Activated T-helper 2 cell treated with anti-CD3 and anti-CD28 coated beads, Interferon-gamma antibody, Interleukin-2, Interleukin-4, amounts not matched to agents 10 μg/mL and 5 μg/mL and 100 μg/mL, durations not matched to agents 14 hours and 24 hours and 36 hours (primary cell): ENCODE measurements at places on chromosomes 13 and 19. TPM values are rescaled to one million over a fixed set of nuclear protein-coding genes. Genes with fewer than 3 reads are reported as not detected.
A peak's percentile ranks its signal among the peaks of the same experiment; 100 is the strongest.

GRCh38 chr13:102817907-102818306 lies 19.0 kb downstream of the BIVM start:
- H3K4me3 ChIP-seq: no peak overlapping the region
- H3K4me1 ChIP-seq: peaks cover 19% of the 10 kb centered on the region
- H3K27me3 ChIP-seq: no peaks in the 10 kb centered on the region

DNA sequence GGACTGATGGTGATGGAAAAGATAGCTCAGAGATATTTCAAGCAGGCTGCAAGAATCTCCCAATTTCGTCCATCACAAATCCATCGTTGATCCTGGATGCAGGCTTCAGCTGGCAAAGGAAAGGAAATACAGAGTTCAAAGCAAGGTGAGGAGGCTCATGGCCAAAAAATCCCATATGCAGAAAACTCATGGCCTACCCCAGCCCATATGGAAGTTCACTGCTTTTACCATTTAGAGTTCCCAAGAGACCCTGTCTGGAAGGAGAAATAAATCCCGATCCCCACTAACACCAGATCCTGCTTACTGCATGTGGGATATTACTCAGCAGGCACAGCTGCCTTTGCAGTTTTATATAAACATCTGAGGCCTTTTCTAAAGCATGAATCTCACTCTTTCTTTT lies 412.9 kb upstream of the SPRY2 start:
- DNase-seq: no peak
- H3K27ac ChIP-seq: no peak overlapping the region
- H3K4me3 ChIP-seq: no peak overlapping the region
- H3K27me3 ChIP-seq: no peaks in the 10 kb centered on the region
- no peaks in the 10 kb centered on the region for H3K36me3 ChIP-seq
- H3K4me1 ChIP-seq: no peaks in the 10 kb centered on the region

GRCh38 chr19:39943586-39943985 lies 9.2 kb upstream of the FCGBP start:
- no peaks in the 10 kb centered on the region for H3K27me3 ChIP-seq
- no peak overlapping the region for H3K4me3 ChIP-seq
- H3K27ac ChIP-seq: peak overlapping the region; percentile 43
- no peak for DNase-seq

DNA sequence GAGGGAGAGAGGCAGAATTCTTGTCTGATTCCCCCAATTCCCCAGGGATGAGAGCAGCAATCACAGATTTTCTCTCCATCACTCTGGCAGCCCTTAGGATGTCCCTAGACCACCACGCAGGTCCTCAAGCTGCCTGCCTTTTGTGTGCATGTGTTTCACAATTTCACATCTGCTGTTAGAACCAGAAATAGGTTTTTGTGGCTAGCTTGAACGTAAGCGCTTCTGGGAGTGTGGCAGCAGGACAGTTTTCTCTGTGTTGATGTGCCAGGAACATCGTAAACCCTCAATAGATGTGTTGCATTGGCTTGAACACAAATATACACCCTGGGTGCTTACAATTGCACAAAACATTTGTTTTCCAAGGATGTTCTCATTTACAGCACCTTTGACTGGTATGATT lies 78.8 kb upstream of the TMTC4 start:
- DNase-seq: no peak
- no peak overlapping the region for H3K4me3 ChIP-seq
- peaks cover 6% of the 10 kb centered on the region for H3K27me3 ChIP-seq
- no peak overlapping the region for H3K27ac ChIP-seq

DNA sequence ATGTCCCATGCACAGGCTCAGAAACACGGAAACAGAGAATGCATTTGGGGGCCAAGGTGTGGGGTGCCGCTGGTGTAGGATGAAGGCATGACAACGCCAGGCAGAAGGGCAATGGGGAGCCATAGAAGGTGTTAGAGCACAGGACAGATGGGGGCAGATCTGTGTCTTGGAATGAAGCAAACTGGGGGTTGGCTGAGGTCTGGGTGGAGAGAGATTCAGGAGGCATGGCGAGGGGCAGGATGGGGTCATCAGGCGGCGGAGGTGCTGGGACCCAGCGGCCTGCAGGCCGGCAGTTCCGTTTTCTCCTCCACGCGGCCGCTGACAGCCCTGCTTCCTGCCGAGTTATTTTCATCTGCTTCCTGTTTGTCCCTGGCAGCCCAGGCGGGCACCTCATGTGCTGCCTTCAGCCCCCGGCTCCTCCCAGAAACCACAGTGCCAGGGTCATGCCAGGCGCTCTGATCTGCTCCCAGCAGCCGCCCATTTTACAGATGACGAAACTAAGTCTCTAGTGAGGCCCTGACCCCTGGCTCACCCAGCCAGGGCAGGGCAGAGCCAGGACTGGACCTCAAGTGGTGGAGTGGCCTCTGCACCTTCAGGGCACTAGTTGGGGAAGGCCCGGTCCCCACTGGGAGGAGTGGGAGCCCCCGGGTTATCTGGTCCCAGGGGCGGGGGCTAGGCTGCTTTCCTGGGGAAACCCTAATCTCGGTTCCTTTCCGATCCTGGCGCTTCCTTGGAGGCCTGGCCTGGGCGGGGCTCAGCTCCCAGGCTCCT lies 2.2 kb downstream of the ARHGAP45 start:
- peak overlapping the region; percentile 87 for H3K4me3 ChIP-seq
- no peaks in the 10 kb centered on the region for H3K27me3 ChIP-seq
- peak overlapping the region; percentile 94 for H3K27ac ChIP-seq
- DNase-seq: peak; percentile 61

DNA sequence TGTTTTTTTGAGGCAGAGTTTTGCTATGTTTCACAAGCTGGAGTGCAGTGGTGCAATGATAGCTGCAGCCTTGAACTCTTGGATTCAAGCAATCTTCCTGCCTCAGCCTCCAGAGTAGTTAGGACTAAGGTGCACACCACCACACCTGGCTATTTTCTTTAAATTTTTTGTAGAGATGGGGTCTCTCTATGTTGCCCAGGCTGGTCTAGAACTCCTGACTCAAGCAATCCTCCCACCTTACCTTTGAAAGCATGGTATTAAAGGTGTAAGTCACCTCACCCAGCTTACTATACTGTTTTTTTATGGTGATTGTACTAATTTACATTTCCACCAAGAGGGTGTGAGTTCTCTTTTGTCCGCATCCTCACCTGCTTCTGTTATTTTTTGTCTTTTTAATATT lies 110.0 kb downstream of the FREM2 start:
- DNase-seq: no peak
- H3K36me3 ChIP-seq: no peaks in the 10 kb centered on the region
- H3K4me3 ChIP-seq: no peak overlapping the region
- H3K27ac ChIP-seq: no peak overlapping the region
- H3K27me3 ChIP-seq: no peaks in the 10 kb centered on the region
- no peaks in the 10 kb centered on the region for H3K4me1 ChIP-seq

GRCh38 chr13:41470196-41470595 lies 12.8 kb downstream of the RGCC start:
- H3K4me1 ChIP-seq: peaks cover 31% of the 10 kb centered on the region
- peaks cover 78% of the 10 kb centered on the region for H3K36me3 ChIP-seq
- no peak for DNase-seq
- H3K4me3 ChIP-seq: no peak overlapping the region

- H3K4me1 ChIP-seq: peaks cover 2% of the 10 kb centered on the region
- no peak overlapping the region for H3K27ac ChIP-seq
- no peak overlapping the region for H3K4me3 ChIP-seq
- H3K36me3 ChIP-seq: no peaks in the 10 kb centered on the region
- DNase-seq: no peak
Measured at GRCh38 chr19:28482221-28482620, 730.7 kb downstream of the UQCRFS1 start.

DNA sequence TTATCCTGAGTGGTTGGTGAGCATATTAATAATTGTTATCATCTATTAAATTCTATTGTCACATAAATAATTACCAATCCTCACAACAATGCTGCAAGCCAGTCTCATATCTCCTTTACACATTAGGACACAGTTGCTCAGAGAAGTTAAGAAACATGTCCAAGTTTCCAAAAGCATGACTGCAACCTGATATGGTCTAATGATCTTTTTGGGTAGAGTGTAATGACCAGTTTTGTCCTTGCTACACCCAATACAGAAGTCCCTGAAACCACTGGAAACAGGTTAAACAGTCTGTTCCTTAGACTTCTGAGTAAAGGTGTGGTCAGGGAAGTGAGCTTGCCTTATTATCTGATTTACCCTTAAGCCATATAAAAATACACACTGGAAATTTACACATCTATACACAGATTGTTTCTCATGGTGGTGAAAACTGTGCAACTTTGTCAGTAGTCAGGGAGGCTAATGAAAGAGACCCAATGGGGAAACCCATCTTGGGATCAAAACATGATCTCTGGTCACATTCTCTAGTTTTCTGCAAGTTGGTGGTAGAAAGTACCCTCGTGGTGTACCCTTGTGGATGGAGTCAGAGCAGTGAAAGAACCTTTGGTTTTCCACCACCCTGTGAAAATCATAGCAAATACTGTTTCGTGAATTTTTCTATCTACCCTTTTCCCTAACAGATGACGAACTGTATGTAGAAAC lies 146.0 kb upstream of the KLF12 start:
- peaks cover 15% of the 10 kb centered on the region for H3K4me1 ChIP-seq
- H3K4me3 ChIP-seq: no peak overlapping the region

DNA sequence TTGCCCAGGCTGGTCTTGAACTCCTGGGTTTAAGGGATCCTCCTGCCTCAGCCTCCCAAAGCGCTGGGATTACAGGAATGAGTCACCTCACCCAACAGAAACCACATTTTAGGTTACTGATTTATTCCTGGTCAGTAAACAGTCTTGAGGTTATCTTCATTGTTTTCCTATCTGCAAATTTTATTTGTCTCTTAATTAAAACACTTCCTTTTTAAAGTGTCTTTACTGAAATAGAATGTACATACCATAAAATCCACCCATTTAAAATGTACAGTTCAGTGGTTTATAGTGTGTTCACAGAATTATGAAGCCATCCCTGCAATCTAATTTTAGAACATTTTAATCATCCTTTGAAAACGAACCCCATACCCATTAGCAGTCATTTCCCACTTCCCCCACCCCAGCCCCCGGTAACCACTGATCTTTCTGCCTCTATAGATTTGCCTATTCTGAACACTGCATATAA lies 63.0 kb downstream of the MAP4K1 start:
- H3K27me3 ChIP-seq: no peaks in the 10 kb centered on the region
- H3K4me1 ChIP-seq: peaks cover 47% of the 10 kb centered on the region
- no peak overlapping the region for H3K4me3 ChIP-seq
- H3K27ac ChIP-seq: no peak overlapping the region
- H3K36me3 ChIP-seq: peaks cover 12% of the 10 kb centered on the region

DNA sequence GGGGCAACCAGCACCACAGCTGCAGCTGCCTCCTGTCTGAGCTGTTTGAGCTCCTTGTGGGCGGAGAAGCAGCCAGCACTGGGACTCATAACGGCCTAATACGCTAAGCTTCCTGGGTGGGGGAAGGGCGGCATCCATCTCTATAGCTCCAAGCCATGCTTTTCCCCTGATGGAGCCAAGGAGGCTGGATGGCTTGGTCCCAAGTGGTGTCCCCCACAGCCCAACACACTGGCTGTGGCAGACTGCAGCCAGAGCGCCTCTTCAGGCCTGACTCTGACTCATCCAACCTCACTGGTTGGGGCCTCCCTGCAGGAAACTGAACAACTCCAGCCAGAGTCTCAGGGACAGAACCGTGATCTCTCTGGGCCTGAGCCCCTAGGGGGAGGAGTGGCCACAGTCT lies 537.3 kb downstream of the SUCLA2 start:
- no peaks in the 10 kb centered on the region for H3K27me3 ChIP-seq
- no peaks in the 10 kb centered on the region for H3K36me3 ChIP-seq
- H3K27ac ChIP-seq: no peak overlapping the region
- no peak for DNase-seq
- H3K4me3 ChIP-seq: no peak overlapping the region
- no peaks in the 10 kb centered on the region for H3K4me1 ChIP-seq

GRCh38 chr13:38398711-38399493 lies 49.3 kb downstream of the UFM1 start:
- H3K27me3 ChIP-seq: peaks cover 2% of the 10 kb centered on the region
- H3K4me3 ChIP-seq: no peak overlapping the region
- peaks cover 13% of the 10 kb centered on the region for H3K4me1 ChIP-seq
- H3K27ac ChIP-seq: no peak overlapping the region

- peaks cover 34% of the 10 kb centered on the region for H3K27me3 ChIP-seq
- peaks cover 36% of the 10 kb centered on the region for H3K4me1 ChIP-seq
Measured at GRCh38 chr13:101626925-101627555, 174.6 kb downstream of the ITGBL1 start.

DNA sequence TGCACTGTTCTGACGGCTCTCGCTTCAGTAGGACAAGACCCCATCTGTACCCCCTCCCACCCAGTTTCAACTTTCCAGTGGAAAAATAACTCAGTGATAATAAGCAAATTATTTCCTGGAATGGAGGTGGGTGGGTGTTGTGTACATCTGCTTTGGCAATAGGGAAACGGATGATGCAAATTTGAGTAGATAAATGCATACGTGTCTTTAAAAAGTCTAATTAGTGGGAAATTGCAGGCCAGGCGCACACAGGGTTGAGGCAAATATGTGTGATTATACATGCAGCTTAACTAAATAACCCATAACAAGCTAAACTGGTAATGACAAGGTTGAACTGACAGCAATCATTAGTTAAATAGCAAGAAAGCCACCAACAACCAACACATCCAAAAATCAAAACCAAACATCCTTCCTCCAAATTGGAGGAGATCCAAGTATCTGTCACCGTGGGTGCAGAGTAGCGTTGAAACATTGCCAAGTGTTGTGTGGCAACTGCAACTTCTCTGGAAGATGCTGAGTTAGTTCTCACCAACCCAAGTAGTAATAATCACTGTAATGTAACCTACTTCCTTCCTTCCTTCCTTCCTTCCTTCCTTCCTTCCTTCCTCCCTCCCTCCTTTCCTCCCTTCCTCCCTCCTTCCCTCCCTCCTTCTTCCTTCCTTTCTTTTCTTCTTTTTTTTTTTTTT lies 54.6 kb downstream of the TRPM4 start:
- no peaks in the 10 kb centered on the region for H3K27me3 ChIP-seq
- H3K27ac ChIP-seq: no peak overlapping the region
- peaks cover 4% of the 10 kb centered on the region for H3K4me1 ChIP-seq
- H3K4me3 ChIP-seq: no peak overlapping the region
- H3K36me3 ChIP-seq: no peaks in the 10 kb centered on the region
- DNase-seq: no peak

- H3K27me3 ChIP-seq: no peaks in the 10 kb centered on the region
- H3K27ac ChIP-seq: no peak overlapping the region
- no peak overlapping the region for H3K4me3 ChIP-seq
- peaks cover 12% of the 10 kb centered on the region for H3K4me1 ChIP-seq
- H3K36me3 ChIP-seq: peaks cover 70% of the 10 kb centered on the region
Measured at GRCh38 chr19:54152878-54153524, 6.5 kb downstream of the LENG1 start.

- peak overlapping the region; percentile 99 for H3K4me3 ChIP-seq
- H3K27me3 ChIP-seq: no peaks in the 10 kb centered on the region
- H3K27ac ChIP-seq: peak overlapping the region; percentile 100
- peaks cover 47% of the 10 kb centered on the region for H3K4me1 ChIP-seq
Measured at GRCh38 chr19:55635856-55636440, 4.9 kb upstream of the ZNF580 start.

DNA sequence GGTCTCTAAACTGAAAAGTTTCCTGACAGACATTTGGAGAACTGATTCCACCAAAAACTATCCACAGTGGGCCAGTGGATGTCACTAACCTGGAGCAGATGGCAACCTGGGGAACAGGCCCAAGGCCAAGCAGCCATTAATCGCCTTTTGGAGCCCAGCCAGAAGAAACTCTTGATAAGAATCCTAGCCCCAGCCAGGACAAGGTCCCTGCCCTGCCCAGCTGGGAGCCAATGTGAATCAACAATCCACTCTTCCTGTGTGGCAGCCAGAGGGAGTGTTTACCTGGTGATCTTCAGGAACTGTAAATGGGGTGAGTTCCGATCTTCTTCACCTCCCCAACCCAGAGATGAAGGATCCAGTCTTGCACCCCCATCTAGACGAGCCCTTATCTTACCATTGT lies 14.5 kb upstream of the IGSF23 start:
- DNase-seq: no peak
- no peaks in the 10 kb centered on the region for H3K27me3 ChIP-seq

The ZGLP1 gene
- 3.2 and 3.5 TPM in 2 replicates for total RNA-seq

The GJB2 gene
- 2.3 and 2.7 TPM in 2 replicates for total RNA-seq

The APOC1 gene
- 3.1 and 6.4 TPM in 2 replicates for total RNA-seq

The DLL3 gene
- total RNA-seq: 1.6 and 1.8 TPM in 2 replicates

The OVOL3 gene
- total RNA-seq: not detected in 2 replicates

The NCAN gene
- 0.23 TPM in 1 of 2 replicates, not detected in the other for total RNA-seq
